ENCODE measurements at places on chromosomes 11 and 22.

DNA sequence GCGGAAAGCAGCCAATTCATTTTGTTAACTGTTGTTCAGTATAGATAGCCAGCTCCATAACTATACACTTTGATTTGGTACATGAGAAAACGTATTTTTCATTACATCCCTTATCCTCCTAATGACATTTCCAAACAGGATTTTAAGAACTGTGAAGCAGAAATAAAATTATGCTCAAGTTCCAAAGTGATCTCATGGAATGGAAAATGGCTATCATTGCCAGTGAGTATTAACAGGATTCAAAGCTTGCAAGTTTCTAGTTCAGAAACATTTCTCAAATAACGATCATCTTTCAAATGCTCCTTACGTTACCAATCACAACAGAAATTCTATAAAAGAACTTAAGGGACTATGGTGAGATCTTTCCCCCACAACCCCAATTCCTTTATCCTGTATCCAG, 53.7 kb downstream of the CADM1 start:
- DNase-seq: no peak

- DNase-seq: no peak
Observed at GRCh38 chr11:257766-258493, 20.3 kb upstream of the NLRP6 start.

GRCh38 chr11:131242476-131243000, 127.9 kb upstream of the NTM start:
- no peak for DNase-seq

GRCh38 chr22:27576413-27576812, 225.1 kb downstream of the MN1 start:
- DNase-seq: no peak

GRCh38 chr11:74025467-74026166, 16.7 kb upstream of the UCP3 start:
- DNase-seq: no peak

Data from activated CD8-positive, alpha-beta memory T cell treated with anti-CD3 and anti-CD28 coated beads, Interleukin-2, amount 50 U/mL, for 4 hours (primary cell).